ENCODE measurements at places on chromosomes 1 and 21.
A peak's percentile ranks its signal among the peaks of the same experiment; 100 is the strongest.

DNA sequence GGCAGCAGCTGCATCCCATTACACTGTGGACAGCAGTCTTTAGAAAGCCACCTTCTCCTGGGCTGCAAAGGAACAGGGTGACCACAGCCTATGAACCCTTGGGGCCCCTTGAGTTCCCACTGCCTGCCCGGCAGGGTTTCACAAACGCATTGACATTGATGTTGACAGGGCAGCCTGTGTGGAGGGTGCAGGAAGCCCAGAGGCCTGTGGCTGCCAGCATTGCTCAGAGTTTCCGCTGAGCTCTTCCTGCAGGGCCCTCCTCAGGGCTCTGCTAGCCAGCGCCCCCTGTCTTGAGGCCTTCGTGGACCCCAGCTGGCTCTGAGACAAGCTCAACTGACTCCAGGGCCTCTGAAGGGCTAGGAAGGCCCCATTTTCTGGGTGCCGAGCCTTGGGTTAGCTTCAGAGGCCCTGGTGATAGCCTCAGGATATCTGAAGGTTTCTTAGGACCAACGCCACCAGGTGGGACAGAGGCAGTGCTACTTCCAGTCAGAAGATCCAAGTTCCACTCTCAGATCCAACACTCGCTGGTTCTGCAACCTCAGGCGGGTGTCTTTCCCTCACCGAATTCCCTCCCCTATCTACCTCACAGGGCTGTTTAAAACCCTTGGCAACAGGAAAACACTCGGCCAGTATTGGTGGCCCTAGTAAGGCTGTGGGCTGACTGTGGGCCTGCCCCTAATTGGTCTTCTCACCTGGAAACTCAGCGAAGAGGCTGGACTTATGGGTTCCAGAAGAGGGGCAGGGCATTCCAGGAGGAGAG is 27.2 kb upstream of the EPS8L3 start:
- DNase-seq: peak; percentile 84

DNA sequence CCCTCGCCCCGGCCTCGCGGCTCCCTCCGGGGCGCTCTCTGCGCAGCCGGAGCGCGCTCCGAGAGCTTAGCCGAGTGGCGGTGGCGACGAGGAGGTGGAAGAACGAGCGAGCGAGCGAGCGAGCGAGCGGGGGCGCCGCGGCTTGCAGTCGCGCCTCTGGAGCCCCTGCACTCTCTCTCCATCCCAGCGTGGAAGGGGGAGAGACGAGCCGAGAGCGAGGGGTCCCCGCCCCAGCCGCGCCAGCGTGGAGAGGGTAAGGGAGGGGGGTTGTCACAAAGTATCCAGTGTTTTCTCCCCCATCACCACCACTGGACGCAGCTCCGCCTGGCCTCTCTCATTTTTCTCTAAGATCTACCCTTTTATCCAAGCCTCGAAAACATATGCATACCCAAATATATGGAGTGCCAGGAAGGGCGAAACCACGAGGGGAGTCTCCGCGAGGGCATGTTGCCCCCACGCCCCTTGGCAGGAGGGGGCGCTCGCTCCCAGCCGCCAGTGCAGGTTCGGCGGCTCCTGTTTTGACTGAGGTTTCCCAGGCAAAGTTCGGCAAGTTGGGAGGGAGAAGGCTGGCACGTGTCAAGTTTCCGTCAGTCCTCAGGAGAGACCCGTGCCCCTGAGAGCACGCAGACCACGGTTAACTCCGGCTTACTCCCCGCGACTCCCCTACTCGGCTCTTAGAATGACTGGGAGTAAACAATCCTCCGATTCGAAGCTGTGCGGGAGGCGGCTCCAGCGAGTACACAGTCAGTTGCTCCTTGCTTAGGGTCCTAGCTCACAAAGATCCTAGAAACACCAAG is 569 bp upstream of the DAB1 start:
- DNase-seq: no peak

GRCh38 chr1:236067854-236068454 is 3.1 kb upstream of the NID1 start:
- no peak for DNase-seq

DNA sequence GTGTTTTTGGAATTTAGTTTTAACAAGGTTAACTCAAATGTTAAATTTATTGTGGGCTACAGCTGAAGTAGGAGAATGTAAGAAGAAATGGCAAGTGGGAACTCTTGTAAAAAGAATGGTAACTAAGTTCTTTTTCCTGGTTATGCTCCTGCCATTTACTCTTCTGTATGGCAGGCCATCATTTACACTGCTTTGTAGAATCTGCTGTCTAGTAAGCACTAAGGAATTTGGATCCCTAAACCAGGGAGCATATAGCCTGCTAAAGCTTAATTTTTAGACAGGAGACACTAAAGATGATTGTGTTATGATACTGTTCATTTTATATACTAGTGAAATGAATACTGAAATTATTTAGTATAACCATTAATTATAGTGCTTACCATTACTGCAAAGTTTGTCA is 85.3 kb downstream of the CAMTA1 start:
- no peak for DNase-seq

- DNase-seq: no peak
Observed at GRCh38 chr1:61170328-61171238, 88.2 kb downstream of the NFIA start.

- no peak for DNase-seq
Observed at GRCh38 chr21:41472753-41473548, 35.0 kb downstream of the TMPRSS2 start.

- DNase-seq: peak; percentile 64
Observed at GRCh38 chr1:167599957-167600581, 30.0 kb upstream of the RCSD1 start.

DNA sequence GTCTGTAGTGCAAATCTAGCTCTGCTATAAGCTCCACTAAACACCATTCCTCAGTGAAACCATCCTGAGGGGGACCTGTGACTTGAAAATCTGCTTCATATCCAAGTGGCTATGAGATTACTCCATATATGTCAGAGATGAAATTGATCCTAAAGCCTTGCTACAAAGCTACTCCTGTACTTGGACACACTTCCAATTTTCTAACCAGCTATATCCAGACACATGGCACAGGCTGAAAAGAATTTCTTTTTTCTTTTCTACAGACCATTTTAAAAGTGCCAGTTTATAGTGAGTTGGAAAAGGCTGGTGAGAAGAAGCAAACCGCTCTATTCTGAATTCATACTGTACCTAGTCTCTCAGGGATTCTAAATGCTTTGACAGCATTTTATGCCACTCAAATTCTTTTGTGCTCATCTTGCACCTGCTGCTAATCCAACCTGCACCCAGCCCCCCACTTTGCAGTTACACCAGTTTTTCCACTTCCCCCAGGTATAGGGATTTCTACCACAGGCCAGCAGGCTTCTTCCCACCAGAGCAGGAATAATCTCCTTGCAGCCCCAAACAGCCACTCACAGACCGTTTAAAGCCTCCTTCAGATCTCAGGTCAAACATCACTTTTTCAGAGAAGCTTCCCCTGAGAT is 112.5 kb downstream of the RERE start:
- no peak for DNase-seq

- DNase-seq: no peak
Observed at GRCh38 chr1:64790832-64791487, 46.1 kb downstream of the RAVER2 start.

- no peak for DNase-seq
Observed at GRCh38 chr1:39737546-39738169, 1.0 kb upstream of the PPIE start.

- no peak for DNase-seq
Observed at GRCh38 chr1:3814771-3815561, 18.7 kb upstream of the LRRC47 start.

- DNase-seq: peak; percentile 88
Observed at GRCh38 chr1:32249831-32250525, 1.1 kb upstream of the LCK start.

DNA sequence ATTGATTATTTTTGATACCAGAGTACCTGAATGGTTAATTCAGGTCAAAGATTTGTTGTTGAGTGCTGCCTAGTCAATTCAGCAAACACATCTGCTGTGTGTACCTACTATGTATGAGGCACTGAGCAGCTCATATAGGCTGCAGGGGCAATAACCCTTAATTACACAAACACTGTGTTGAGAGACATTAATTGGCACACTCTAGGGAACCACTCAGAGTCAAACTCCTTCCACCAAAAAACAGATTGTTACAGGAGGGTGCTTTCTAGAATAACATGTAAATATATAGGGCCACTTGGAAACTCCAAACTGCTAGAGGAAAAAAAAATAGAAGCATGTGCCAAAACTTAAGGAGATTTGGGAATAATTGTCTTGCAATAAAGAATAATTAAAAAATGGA is 31.3 kb downstream of the UBE2U start:
- DNase-seq: no peak

GRCh38 chr21:46180778-46181391 is 3.4 kb downstream of the SPATC1L start:
- DNase-seq: no peak

DNA sequence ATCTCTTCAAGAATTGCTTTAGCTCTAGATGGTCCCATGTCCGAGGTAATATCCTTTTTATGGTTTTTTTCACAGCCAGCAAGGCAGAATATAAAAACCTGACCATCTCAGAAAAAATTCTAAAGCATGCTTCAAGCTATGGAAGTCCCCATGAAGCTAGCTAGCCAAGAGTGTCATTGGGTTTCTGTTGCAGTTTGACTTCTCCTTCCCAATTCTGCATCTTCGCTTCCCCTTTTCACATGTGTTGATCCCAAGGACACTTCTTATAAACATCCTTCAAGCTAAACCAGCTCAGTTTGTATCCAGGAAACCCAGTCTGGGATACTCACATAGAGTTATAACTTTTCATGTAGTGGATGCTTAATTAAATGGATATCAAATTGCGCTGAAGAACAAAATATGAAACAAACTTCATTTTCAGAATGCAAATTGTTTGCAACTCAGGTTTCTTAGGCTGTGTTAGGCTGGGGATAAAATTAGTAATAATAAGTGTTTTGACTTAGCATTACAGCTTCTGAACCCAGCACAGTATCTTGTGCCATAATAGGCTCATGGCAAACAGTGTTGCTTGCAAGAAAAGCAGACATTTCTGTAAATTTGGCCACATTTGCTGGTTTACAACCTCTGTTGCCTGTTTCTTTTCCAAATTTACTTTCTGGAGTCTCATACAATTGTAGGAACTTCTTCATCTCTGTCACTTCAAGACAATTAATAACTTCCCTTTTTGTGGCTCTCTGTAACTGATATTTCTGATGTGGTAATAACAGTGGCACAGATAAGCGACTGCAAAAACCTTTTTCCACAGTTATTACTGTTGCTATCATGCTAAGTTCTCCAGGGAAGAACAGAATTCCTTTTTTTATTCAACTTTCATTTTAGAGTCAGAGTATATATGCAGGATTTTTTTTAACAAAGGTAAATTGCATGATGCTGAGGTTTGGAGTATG is 53.2 kb downstream of the NCAM2 start:
- no peak for DNase-seq

DNA sequence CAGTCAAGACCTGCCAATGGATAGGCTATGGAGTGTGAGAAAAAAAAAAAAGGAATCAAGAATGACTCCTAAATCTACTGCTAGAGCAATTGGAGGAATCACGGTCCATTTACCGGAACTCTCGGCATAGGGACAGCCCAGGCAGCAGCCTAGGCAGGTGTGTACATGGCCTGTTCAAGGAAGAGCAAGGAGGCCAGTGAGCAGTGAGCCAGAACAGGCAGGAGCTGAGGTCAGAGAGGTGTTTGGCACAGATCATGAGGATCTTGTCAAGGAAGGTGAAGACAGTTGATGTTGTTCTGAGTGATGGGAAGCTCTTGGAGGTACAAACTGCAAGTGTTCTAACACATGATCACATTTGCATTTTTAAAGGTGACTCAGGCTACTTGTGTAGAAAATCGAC is 40.6 kb upstream of the HHAT start:
- no peak for DNase-seq

GRCh38 chr21:45926281-45926680 is 55.3 kb upstream of the COL6A1 start:
- no peak for DNase-seq

- no peak for DNase-seq
Observed at GRCh38 chr1:200737647-200738291, 924 bp upstream of the CAMSAP2 start.

DNA sequence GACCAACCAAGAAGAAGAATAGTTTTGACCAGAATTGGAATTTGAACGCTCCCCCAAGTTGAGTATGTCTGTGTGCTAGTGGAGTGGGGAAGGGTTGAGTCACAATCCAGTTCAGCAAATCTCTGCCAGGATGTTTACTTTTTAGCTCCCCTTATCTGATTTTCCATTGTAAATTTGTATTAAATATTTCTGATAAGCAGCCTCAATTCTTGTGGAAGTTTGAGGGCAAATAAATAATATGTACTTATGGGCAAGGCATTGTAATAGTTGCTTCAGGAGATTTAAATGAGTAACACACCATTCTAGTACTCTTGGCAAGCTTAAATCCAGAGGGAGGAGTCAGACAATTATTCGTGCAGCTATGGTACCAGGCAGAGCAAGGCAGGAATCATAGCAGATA is 14.4 kb downstream of the CXADR start:
- no peak for DNase-seq

DNA sequence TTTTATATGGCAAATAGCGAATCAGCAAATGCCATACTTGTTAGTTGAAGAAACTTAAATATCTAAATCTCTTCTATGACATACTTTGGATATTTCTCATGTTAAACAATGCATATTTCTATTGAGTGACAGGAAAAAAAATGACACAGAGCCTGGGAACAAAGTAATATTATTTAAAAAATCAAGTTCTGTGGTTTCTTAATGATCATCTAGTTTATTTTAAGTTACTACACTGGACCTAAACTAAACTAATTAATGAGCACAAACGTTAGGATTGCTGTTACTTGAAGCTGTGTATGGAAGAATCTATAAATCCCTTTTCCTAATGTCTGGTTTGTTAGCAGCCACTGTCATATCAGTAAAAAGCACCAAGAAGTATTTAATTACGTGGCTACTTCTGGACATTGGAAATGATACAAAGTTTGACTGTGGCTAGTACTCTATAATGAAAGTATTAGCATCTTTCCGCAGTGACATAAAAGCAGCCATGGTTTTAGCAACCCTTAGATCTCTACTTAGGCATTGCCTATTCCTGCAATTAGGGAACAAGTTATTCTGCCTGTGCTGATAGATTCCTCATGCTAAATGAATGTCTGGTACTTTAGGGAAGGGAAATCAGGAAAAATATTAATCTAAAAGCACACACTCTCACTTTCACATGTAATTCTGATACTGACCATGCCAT is 981.7 kb upstream of the B3GALT2 start:
- no peak for DNase-seq

DNA sequence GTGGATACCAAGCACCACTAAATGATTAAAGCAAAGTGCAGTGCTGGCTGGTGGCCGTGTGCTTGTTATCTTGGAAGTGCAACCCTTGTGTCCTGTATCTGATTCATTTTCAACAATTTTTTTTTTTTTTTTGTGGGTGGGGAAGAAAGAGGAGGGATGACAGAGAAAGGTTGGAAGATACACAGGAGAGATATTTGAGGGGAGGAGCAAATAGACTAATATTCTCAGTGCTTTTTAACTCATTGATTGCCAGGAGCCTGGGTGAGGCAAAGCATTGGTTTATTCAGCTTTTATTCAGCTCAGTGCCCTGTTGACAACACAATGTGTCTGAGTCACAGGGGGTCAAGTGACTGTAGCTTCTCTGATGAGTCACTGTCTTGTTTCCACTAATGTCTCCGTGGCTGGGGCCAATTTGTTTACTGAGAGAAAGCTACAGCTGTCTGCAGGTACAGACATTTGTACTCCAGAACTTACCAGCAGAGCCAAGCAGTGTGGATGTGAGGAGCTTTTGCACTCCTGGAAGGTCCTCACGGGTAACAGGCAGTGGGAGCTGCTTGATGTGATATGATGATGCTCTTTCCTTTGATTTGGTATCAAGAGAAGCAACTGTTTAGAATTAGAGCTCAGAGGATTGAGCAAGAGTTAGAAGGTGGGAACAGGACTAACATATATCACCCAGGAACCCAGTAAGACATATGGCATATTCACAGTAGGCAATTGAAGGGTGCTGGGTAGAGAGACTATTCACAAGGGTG is 23.6 kb upstream of the DNM3 start:
- DNase-seq: peak; percentile 11

All from GM20000 (cell line).